HCEC 1CT (cell line): ENCODE measurements at places on chromosomes 3 and 15.

- no peak for DNase-seq
Measured at GRCh38 chr3:192827208-192827607, 90.4 kb downstream of the MB21D2 start.

DNA sequence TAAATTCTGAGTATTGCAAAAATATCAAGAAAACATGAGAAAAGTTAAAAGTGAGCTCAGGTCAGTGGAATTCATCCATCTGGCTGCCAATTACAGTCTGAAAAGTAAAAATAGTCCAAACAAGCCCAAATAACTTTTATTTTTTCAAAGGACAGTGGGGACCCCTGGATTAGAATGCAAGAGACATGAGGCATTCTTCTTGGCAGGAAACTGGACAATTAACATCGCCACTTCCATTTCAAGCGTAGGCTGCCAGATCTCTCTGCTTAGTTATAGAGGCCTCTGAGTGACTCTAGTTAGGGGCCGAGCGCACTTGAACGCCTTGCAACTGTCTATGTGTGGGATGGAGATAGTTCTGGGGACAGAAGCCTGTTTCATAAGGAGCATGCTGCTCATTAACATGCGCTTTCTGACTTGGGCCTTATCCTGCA lies 189.1 kb downstream of the GHSR start:
- DNase-seq, result no peak

GRCh38 chr3:41000471-41000870 lies 198.8 kb upstream of the CTNNB1 start:
- DNase-seq, result no peak

GRCh38 chr3:127337911-127338531 lies 50.2 kb upstream of the PRR20G start:
- DNase-seq, result no peak

- DNase-seq, result no peak
Measured at GRCh38 chr3:189455641-189456417, 175.4 kb upstream of the TP63 start.

GRCh38 chr3:165070682-165071081 lies 7.6 kb downstream of the SI start:
- no peak for DNase-seq

DNA sequence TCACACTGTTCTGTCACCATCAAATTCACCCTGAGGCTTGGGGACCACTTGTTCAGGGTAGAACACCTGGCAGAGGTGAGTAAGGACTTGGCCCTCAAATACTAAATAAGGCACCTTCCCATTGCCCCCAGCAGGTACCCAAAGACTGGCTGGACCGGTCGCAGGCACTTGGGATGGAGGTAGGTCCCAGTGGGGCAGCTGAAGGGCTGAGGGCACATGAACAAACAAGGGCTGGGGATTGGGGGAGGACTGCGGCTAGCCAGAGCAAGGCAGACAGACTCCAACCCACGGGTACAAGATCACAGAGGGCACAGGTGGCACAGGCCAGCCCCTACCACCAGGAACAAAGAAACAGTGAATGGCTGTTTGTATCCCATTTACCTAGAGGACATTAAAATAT lies 1.9 kb downstream of the MRPS25 start:
- DNase-seq, result no peak

DNA sequence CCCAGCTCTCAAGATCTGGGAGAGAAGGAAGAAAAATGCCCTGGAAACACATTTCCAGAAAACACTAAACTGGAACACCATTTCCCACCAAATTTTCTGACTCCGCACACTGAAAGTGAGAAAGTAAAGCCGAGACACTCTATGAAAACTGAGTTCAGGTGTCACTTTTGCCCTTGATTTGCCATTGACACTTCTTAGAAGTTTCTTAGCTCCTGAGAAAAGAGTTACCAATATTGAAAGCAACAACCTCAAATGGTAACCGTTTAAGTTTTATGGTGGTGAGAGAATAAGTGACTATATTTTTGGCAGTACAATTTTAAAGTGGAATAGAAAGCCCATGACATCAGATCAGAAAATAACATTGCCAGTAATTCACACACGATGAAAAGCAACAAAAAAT lies 39.0 kb downstream of the CD86 start:
- DNase-seq, result no peak

GRCh38 chr15:83762367-83762766 lies 108.4 kb downstream of the ADAMTSL3 start:
- no peak for DNase-seq

- no peak for DNase-seq
Measured at GRCh38 chr3:51280176-51280575, 104.9 kb upstream of the MANF start.

GRCh38 chr3:23035927-23036640 lies 167.0 kb upstream of the UBE2E2 start:
- no peak for DNase-seq

- DNase-seq, result no peak
Measured at GRCh38 chr15:91887921-91888373, 34.4 kb downstream of the SLCO3A1 start.

DNA sequence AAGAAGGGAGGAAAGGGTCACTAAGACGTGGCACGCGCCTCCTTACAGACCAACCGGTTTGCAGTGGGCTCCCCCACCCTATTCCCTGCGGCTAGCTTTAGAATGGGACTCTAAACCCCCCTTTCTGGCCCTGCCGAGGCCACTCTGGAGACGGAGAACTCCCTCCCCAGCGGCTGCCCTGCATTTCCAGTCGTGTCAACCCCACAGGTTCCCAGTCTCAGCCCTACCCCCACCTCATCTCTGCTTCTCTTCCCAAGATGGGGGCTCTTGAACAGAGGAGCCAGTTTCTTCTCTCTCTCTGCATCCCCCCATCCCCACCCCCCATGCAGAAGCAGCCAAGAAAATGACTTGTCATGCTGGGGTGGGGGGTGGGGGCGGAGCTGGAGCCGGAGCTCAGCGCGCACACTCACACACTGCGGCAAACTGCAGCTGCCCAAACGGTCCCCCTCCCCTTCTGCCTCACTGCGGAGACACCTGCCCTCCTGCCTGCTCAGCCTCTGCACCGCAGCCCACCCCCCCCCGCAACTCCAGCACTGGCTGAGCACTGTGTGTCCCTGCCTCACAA lies 871 bp downstream of the MAP1A start:
- peak; percentile 2 for DNase-seq

DNA sequence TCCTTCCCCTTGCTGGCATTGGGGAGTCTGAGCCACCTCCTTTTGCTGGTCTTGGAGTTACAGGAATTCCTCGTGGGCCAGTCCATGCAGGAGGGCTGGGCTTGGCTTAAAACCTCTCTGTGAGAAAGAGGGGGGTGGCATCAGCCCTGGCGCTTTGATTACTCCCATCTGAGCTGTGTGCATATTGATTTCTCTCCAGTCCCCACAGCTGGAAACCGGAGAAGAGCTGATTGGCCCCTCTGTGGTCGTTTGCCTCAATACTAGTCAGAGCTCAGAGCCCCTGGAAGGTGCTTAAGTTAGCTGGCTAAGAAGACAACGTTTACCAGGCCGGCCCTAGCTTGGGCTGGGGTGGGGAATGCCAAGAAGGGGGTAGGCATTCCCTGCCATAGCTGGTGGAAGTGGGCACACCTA lies 4.0 kb upstream of the RASGRF1 start:
- DNase-seq, result no peak
